ENCODE measurements at places on chromosomes 5 and 9.

DNA sequence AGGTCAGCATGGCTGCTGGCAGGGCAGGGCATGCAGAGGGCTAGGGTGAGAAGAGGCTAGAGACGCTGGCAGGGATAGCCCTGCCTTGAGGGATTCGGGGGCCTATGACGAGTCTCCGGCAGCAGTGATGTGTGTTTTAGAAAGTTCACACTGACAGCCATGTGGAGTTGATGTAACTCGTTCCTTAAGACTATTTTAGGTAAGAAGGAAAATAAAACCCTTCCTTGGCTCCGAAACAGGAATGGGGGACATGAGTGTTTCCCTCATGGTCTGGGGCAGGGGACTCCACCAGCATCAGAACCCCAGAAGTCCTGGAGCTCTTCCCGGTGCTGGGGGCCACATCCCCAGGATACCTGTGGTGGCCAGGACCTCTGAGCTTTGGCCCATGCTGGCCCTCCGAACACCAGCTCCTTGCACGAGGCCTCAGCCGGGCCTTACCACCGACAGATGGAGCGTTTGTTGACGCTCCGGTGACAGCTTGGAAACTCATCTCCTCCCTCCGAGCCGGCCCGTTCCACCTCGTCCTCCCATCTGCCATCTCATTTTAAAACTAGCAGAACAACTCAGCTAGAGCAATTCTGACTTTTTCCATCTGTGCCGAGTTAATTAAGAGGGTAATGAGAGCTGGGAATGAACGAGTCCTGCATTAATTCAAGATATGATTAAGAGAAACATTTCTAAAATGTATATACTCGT lies 337.7 kb downstream of the CDK5RAP2 start:
- no peak for DNase-seq

- DNase-seq: no peak
Measured at GRCh38 chr5:96717874-96718273, 55.7 kb downstream of the CAST start.

- no peak for DNase-seq
Measured at GRCh38 chr5:131379723-131380122, 115.9 kb downstream of the CDC42SE2 start.

GRCh38 chr9:19137282-19137681 lies 10.0 kb upstream of the PLIN2 start:
- DNase-seq: no peak

GRCh38 chr5:71884926-71885325 lies 165.9 kb downstream of the CARTPT start:
- DNase-seq: no peak

- no peak for DNase-seq
Measured at GRCh38 chr5:125775896-125776295, 647.3 kb upstream of the GRAMD2B start.

DNA sequence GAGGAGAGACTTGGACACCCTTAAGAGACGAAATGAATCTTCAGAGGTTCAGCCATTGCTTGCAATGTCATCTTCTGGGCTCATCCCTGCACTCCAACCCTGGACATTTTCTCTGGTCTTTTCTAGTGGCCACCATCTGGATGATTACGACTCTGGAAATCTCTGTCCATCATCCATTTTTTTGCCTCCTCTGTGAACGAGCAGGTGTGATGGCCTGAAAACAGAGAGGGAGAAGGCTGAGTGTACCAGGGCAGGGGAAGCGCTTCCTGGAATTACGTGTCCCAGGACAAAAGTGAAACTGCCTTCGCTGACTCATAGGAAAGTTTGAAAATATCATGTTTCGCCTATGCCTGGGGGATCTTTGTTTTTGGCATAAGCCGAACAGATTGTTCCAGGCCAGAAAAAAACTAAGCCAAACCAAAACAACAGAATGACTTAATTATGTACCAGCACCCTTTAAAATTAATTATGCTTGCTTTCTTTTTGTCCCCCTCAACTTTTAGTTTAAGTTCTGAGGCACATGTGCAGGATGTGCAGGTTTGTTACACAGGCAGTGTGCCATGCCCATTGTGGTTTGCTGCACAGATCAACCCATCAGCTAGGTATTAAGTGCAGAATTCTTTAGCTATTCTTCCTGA lies 31.9 kb downstream of the ANKRD33B start:
- DNase-seq: no peak

DNA sequence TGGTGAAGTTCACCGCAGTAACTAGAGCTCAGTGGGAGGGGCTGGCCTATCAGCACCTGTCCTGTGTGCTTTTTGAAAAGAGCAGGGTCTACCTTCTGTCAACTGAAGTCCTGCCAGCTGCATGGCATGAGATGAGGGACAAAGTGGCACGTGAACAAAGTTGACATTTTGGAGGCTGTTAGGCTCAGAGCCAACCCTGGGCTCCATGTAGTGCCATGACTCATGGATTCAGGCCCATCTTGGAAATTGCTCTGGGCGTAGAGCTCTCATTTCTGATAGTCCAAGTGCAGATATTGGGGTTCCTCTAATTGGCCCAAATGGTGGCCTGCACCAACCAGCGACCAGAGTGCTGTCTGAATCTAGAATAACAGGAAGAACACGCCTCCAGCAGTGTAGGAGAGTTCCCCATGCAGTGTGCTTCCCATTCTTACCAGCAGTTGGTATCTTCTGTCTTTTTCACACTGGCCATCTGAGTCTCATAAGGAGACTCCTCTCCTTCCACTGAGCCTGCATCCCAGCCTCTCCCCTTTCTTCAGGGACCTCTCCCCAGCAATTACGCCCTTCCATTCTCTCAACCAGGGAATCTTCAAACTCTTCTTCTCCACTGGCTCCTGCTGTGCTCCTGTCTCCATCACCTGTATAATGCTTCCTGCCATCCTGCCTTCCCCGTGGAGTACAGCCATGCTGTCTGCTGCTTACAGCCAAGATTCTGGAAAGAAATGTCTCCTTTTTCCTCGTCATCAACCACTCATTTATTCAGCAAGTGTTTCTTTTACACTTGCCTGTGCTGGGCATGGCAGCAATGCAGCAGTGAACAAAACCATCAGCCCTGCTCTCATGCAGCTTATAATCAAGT lies 30.4 kb downstream of the IRF1 start:
- DNase-seq: no peak

GRCh38 chr9:14499976-14500375 lies 186.0 kb upstream of the NFIB start:
- DNase-seq: no peak

DNA sequence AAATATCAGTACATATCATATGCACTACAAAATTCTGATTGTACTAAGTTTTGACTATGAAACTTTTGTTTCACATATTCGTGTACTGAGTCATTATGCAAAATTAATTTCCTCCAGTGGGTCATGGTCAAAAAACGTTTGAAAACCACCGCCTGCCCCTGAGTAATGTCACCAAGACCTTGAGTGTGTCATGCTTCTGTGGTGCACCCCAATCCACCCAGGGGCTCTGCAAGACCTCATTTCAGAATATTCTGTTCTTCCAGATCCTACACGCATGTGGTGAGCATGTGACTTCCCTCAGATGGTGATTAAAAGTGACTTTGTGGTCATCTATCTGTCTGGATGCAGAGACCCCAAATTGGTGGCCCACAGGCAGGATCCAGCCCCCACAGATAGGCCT lies 31.0 kb downstream of the ABLIM3 start:
- DNase-seq: no peak

- no peak for DNase-seq
Measured at GRCh38 chr5:9072701-9073100, 473.2 kb downstream of the SEMA5A start.

DNA sequence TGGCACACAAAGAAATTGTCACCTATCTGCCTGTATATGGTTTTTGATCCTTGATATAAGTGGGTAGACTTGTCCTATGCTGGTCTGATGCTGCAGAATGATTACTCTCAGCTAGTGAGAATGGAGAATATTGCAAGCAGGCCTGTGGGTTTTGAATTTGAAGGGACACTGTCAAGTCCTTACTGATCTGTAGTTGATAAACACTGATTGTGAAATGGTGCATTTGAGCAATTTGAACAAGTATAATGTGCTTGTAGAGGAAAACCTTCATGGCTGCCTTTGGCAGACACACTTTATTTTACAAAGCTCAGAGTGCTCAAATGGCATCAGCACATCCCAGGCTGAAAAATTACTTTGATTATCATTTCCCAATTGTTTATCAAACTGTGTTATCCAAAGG lies 9.3 kb downstream of the ENTREP1 start:
- no peak for DNase-seq

DNA sequence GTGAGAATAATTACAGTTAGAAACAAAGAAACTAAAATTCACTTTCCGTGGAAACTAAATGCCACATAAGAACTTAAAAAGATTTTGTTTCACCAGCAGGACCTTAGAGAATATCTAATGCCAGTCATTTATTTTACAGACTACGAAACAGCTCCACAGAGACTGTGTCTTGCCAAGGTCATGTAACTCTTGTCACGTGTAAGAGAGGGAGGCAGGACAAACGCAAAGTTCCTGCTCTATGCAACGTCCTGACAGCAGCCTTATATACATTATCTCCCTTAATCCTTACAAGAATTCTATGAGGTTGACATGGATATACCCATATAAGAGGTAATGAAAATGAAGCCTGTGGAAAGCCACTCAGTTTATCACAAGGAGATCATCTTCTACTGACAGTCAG lies 39.4 kb downstream of the CTNNAL1 start:
- DNase-seq: no peak

DNA sequence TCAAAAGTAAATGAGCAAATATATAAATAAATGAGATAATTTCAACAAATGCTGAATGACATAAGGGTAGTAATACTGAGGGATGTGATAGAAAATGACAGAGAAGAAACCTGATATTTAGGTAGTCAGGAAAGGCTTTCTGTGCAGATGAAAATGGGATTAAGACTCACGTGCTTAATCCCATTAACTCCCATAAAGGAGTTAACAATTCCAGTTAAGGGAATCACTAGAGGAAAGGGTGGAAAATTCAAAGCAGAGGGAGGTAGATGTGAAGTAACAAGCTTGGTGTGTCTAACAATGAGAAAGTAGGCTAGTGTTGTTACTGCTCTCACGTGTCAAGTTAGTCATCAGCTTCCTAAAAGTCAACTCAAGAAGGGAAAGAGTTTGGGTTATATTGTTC lies 90.5 kb upstream of the TRIM32 start:
- DNase-seq: no peak

- DNase-seq: no peak
Measured at GRCh38 chr5:180006141-180006540, 65.4 kb downstream of the RNF130 start.

DNA sequence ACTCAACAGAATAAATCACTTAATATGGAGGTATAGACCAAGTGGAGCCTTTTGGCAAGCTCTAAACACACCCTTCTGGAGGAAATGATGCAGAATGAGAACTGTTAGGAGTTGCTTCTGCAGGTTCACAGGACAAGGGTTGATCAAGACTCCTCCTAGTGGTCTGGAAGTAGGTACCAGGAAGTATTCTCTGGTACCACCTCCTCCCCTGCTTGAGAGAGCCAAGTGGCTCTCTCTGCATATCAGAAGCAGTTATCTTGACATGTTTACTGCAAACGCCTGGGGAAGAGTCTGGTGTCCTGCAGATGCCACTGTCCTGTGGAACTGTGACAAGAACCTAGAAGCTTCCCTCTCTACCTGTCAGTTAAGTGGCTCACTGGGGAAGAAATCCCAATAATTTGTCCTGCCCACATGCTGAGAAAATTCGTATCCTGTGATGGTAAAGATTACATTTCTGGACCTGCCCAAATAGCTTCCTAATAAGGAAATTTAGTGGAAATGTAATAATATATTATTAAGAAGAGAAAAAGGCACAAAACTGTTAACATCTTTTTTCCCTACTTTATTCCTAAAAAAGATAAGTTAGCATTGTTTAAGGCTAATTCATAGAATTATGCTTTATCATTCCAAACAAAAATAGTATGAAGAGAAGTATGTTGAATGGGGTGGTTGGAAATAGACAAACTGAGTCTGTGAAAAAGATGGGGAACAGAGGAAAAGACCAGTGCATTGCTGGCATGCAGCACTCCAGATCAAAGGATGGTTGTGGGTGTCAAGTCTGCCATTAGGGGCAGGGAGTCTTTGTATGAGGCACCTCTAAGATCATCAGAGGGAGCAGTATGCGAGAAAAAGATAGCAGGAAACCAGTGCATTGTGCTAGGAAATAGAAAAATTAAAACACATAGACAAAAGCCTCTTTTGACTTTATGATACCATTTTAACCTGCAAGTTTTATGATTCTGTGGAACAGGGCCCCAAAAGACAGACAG lies 118.8 kb downstream of the CDC42SE2 start:
- peak; percentile 65 for DNase-seq

- DNase-seq: no peak
Measured at GRCh38 chr5:7608772-7609171, 212.8 kb downstream of the ADCY2 start.

DNA sequence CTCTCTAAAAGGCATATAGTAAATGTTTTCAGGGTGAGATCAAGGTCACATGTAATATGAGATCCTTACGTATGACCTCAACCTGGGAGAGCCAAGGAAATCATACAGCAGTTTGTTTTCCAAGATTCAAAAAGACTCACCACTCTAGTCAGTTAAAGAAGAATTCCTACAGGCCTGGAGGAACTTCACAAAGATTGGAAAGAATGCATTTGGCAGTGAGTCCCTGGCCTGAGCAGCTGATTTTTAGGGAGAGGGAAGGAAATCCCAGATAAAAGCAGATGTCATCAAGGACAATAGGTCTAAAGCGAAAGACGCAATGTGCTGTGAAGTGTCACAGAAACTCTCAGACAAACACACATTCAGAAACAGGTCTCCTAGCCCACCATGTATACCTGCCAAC lies 424.0 kb upstream of the ZNF462 start:
- no peak for DNase-seq

- no peak for DNase-seq
Measured at GRCh38 chr9:119458068-119458467, 88.8 kb upstream of the BRINP1 start.

- DNase-seq: no peak
Measured at GRCh38 chr9:114000063-114000454, 78.0 kb downstream of the AMBP start.

DNA sequence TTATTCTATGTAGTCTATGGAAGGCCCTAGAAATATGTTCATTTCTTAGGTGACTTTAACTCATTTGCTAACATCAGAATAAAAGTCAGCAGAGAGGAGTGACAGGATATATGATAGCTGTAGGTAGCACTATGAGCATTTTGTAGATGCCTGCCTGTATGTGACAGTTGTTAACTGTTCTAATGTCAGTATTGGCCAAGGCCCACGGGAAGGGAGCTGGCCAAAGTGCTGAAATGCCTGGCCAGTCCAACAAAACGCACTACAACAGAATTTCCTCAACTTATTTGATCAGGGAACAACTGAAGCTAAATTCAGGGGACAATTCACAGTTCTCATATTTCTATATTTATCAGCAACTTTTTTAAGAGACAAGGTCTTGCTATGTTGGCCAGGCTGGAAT lies 20.8 kb downstream of the SV2C start:
- no peak for DNase-seq

All from globus pallidus (tissue), 1 donor.